ENCODE measurements at places on chromosomes 12 and 14. TPM values are rescaled to one million over a fixed set of nuclear protein-coding genes. Genes with fewer than 3 reads are reported as not detected.

DNA sequence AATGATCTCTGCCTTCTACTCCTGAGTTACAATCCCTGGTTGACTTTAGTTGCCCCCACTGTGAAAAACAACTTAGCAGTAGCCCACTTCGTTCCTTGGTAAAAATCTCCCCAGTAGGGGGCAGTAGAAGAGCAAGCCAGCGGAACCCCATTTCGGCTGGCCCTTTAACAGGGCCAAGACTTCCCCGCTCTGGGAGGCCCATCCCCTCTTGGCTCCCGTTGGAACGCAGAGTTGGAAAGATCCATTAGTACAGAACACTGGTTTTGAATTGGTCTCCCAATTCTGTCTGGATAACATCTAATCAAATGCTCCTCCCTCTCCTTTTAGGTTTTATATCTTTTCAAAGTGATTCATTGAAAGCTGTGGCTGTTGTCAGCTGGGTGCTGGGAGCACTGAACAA lies 1133.3 kb downstream of the BCL11B start:
- no peaks in the 10 kb centered on the region for H3K27me3 ChIP-seq
- no peak overlapping the region for H3K27ac ChIP-seq
- DNase-seq, result peak; percentile 35

- H3K4me3 ChIP-seq, result no peak overlapping the region
- no peaks in the 10 kb centered on the region for H3K27me3 ChIP-seq
- no peak overlapping the region for H3K27ac ChIP-seq
- DNase-seq, result no peak
- no peaks in the 10 kb centered on the region for H3K36me3 ChIP-seq
Observed at GRCh38 chr12:10853776-10854175, 4.5 kb upstream of the PRR4 start.

GRCh38 chr12:30977124-30977523 lies 50.6 kb downstream of the TSPAN11 start:
- H3K27me3 ChIP-seq, result no peaks in the 10 kb centered on the region
- no peak overlapping the region for H3K27ac ChIP-seq
- H3K4me3 ChIP-seq, result no peak overlapping the region
- DNase-seq, result no peak
- H3K4me1 ChIP-seq, result no peaks in the 10 kb centered on the region

DNA sequence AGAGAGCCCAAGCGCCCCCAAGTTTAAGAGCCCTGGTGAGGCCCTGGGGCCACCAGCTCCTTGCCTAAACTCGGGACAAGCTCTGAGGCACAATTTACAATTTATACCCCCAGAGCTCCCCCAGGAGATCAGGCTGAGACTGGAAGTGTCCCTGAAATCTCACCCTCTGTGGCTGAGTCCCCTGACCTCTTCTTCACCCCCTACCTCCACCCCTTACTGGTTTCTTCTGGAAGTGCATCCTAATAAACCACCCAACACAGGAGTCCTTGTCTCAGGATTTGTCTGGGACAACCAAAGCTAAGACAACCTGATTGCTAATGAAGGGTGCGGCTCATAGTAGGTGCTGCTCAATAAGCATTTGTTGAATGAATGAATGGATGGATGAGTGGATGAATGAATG lies 206.4 kb downstream of the BCL11B start:
- no peak overlapping the region for H3K27ac ChIP-seq
- peak; percentile 8 for DNase-seq
- no peaks in the 10 kb centered on the region for H3K4me1 ChIP-seq
- no peaks in the 10 kb centered on the region for H3K27me3 ChIP-seq
- H3K36me3 ChIP-seq, result no peaks in the 10 kb centered on the region

DNA sequence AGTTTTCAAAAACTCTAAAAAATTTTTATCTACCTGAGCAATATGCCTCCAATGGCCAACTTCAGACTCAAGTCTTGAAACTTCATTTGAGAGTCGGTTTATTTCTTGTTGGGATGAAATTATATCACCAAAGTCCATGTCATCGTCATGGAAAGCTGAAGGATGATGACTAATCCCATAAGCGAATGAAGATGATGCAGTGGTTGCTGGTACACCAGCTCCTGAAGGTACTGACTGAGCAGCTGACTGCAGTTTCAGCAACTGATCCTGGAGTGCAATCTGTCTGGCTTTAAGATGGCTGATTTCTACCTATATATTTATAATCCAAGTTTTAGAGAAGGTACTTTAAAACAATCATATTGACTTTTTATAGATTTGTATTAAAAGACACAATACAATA lies 18.3 kb downstream of the TRIP11 start:
- H3K4me3 ChIP-seq, result no peak overlapping the region
- H3K4me1 ChIP-seq, result no peaks in the 10 kb centered on the region

DNA sequence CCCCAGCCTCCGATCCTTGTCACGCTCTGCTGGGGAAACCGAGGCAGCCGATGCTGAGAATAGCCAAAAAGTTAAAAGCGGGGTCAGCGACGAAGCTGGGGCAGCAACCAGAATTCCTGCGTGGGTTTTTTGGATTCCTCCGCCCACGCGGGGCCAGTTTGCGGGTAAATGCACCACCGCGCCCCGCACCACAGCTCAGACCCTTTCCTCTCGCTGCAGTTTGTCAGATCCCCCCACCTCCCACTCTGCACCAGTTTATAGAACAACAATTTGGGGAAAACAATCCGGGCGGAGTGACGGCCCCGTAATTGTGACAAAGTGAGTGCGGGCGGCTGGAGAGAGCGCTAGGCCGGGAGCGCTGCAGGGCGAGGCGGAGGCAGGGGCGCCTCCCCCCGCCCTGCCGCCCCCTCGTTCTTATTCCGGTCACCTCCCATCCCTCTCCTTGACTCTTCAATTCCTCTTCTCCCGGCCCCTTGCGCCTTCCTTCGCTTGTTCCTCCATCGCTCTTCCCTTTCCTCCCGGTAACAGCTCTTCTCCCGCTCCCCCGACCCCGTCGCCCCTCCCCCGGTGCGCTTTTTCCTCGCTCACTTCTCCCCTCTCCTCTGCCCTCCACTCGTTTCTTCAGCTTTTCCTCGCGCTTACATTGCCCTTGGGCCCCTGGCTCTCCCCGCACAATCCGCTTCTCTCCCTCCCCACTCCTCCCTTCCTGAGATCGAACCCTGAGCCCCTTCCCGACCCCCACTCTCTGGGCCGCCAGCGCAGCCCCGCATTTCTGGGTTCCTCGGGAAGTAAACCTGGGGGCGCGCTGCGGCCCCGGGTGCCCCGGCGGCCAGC lies 646 bp upstream of the DNAJC22 start:
- H3K36me3 ChIP-seq, result no peaks in the 10 kb centered on the region
- peak overlapping the region; percentile 60 for H3K4me3 ChIP-seq
- H3K27ac ChIP-seq, result no peak overlapping the region
- DNase-seq, result no peak
- H3K4me1 ChIP-seq, result peaks cover 15% of the 10 kb centered on the region
- H3K27me3 ChIP-seq, result peaks cover 12% of the 10 kb centered on the region

The PTHLH gene
- 3.6 TPM for total RNA-seq

The KRT1 gene
- total RNA-seq, result not detected

- no peaks in the 10 kb centered on the region for H3K27me3 ChIP-seq
- H3K4me3 ChIP-seq, result no peak overlapping the region
- DNase-seq, result no peak
- H3K27ac ChIP-seq, result no peak overlapping the region
- H3K36me3 ChIP-seq, result no peaks in the 10 kb centered on the region
Observed at GRCh38 chr14:24613241-24613640, 3.8 kb upstream of the GZMH start.

DNA sequence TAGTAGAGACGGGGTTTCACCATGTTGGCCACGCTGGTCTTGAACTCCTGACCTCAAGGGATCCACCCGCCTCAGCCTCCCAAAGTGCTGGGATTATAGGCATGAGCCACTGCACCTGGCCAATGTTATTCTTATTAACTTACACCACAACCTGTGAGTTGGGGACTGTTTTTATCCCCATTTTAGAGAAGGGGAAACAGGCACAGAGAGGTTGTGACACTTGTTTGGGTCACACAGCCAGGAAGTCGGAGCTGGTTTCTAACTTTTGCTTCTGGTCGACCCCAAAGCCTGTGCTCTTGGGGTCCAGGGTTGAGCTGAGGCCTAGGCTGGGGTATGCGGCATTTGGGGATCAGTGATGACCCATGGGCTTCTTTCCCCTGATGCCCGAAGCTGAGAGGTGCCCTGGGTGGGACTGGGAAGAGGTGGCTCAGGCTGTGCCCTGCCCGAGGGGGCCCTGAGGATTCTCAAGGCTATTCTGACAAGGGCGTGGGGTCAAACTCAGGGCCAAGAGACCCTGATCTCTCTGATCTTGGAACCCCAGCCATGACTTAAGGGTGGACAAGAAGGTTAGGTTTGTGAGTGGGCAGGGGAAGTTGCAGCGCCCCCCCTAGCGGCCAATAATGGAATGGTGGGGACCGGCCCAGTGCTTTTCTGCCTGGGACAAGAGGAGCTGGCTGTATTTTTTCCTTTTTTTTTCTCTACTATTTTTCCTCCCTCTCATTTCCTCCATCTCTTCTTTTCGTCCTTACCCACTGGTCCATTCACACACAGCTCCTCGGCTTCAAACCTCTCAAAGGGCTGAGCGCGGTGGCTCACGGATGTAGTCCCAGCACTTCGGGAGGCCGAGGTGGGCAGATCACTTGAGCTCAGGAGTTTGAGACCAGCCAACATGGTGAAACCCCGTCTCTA lies 3.0 kb downstream of the SDSL start:
- H3K36me3 ChIP-seq, result no peaks in the 10 kb centered on the region
- peak; percentile 71 for DNase-seq
- H3K27me3 ChIP-seq, result no peaks in the 10 kb centered on the region

The TEX52 gene
- total RNA-seq, result not detected

- H3K36me3 ChIP-seq, result no peaks in the 10 kb centered on the region
- no peaks in the 10 kb centered on the region for H3K27me3 ChIP-seq
- peak overlapping the region; percentile 16 for H3K4me3 ChIP-seq
- peak overlapping the region; percentile 53 for H3K27ac ChIP-seq
- H3K4me1 ChIP-seq, result peaks cover 37% of the 10 kb centered on the region
- DNase-seq, result peak; percentile 49
Observed at GRCh38 chr14:100019156-100019744, 46.0 kb upstream of the EVL start.

DNA sequence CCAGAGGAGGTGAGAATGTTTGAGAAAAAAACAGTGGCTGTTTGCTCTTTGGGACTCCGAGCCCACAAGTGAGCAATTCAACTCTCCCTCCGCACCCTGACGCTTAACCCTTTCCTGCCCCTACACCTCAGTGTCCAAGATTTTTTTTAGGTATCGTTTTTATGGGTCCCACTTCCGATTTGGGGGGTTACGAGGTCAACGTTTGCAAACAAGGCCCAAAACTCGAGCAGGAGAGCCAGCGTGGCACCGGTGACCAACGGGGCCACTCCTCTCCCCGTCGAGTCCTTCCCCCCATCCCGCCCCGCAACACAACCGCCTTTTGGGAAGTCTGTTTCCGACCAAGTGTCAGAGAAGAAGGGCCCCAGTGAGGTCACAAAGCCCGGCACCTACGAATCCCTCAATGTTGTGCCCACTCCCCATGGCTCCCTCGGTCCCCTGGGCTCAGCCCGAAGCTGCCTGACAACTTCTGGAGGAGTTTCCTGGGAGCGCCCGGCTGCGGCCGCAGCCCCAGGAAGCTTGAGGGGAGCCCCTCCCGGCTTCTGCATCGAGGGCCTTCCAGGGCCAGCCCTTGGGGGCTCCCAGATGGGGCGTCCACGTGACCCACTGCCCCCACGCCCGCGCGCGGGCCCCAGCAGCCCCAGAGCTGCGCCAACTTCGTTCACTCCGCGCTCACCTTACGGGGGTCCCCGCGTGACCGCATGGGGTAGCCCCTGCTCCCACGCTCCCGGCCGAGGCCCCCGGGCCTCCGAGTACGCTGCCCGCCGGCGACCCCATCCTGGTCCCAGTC lies 1.2 kb downstream of the CDK2AP1 start:
- H3K36me3 ChIP-seq, result peaks cover 12% of the 10 kb centered on the region
- DNase-seq, result peak; percentile 48
- H3K4me1 ChIP-seq, result peaks cover 23% of the 10 kb centered on the region
- no peaks in the 10 kb centered on the region for H3K27me3 ChIP-seq
- H3K4me3 ChIP-seq, result peak overlapping the region; percentile 95
- peak overlapping the region; percentile 94 for H3K27ac ChIP-seq

The MGAT4C gene
- 0.03 TPM for total RNA-seq

GRCh38 chr12:124684971-124685688 lies 117.7 kb upstream of the NCOR2 start:
- no peaks in the 10 kb centered on the region for H3K36me3 ChIP-seq
- peak; percentile 54 for DNase-seq
- H3K27me3 ChIP-seq, result no peaks in the 10 kb centered on the region
- H3K27ac ChIP-seq, result peak overlapping the region; percentile 57

DNA sequence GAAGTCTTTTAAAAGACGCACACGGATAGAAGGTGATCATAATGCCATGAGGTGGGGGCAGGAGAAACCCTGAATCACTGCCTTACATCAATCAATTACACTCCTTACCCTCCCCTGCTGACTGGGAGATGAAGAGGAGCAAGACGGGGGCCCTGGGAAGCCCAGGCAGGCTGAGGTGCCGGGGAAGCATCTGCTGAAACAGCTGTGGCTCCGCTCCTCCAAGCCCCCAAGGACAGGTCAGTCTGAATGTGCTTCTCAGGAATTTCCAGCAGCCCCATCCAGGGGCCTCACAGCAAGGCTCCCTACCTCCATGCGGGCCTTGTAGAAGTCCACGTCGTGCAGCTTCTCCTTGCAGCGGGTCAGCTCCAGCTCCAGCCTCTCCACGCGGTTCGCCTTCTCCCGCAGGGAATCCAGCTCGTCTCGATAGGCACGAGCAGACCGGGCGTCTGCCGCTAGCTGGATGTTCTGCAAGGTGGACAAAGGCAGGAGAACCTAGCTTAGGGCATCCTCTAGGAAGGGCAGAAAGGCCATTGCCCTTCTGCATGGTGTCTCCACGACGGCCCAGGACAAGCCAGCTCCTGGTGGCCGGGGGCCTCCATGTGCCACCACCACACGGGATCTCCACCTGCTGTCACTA lies 79.8 kb downstream of the CCDC88C start:
- H3K36me3 ChIP-seq, result no peaks in the 10 kb centered on the region
- H3K27ac ChIP-seq, result no peak overlapping the region
- peaks cover 32% of the 10 kb centered on the region for H3K4me1 ChIP-seq
- H3K4me3 ChIP-seq, result no peak overlapping the region
- no peaks in the 10 kb centered on the region for H3K27me3 ChIP-seq

DNA sequence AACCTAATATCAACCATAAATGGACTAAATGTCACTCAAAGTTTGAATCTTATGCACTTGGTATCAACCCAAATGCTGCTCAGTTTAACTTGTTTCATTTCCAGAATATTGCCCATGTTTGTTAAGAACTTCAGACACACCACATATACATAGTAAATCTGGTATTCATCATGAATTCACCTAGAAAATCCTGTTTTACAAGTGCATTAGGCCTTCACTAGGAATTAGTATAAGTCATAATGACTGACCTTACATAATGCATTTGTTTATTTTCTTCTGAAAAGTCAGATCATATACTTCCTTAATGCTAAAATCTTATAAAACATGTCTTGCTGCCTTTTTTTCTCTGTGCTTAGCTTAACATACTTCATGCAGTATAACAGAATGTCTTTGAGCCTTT lies 66.1 kb downstream of the ABCD2 start:
- H3K4me1 ChIP-seq, result no peaks in the 10 kb centered on the region
- DNase-seq, result no peak
- no peaks in the 10 kb centered on the region for H3K36me3 ChIP-seq
- H3K27ac ChIP-seq, result no peak overlapping the region

- H3K4me1 ChIP-seq, result no peaks in the 10 kb centered on the region
- no peaks in the 10 kb centered on the region for H3K27me3 ChIP-seq
- H3K27ac ChIP-seq, result no peak overlapping the region
Observed at GRCh38 chr12:50514526-50515276, 9.9 kb downstream of the DIP2B start.
